Hematopoietic multipotent progenitor cell treated with erythropoietin and hydrocortisone succinate and interleukin-3 and kit ligand, for 15 days (in vitro differentiated cells): ENCODE measurements at places on chromosomes 5 and 9.

DNA sequence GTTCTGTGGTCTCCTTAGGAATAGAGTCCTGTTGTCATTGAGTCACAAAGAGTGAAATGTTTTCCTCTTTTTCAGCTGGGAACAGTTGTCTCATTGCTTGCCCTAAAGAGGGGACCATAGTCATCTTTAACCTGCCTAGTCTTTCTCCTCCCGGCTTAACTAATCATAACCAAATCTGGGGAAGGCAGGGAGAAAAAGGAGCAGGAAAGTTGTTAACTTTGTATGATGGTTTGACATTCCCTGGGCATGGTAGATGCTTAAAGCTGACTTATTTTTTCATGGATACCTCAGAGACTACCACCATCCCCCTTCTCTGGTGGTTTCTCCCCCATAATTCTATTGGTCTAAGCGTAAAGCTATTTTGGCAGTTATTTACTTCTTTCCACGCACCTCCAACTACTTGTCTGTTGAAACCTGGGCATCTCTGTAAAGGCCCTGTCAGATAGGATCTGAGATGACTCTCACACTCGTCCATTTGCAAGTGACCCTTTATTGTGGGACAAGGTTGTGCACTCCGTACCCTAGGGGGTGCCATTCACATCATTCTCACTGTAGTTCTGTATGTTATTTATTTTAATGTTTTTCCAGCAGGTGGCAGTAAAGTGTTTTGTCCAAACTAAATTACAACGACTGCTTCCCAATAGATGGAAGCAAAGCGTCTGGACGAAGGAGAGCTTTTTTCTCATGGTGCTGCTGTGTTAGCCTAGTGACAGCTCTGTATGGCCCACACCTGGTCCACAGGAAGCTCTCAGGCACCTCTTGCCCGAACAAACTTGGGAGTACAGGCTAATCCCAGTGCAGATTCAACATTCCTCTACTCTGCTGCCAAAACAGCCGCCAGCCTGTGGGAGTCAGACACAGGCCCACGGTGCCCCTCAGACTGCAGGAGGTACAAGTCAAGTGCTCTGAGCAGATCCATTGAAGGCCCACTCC, 3.0 kb upstream of the FAM13B start:
- peak; percentile 91 for DNase-seq

GRCh38 chr5:40277161-40277906, 402.4 kb upstream of the PTGER4 start:
- DNase-seq = no peak

- no peak for DNase-seq
Observed at GRCh38 chr5:42985129-42986037, 54.7 kb downstream of the ANXA2R start.

- no peak for DNase-seq
Observed at GRCh38 chr5:168447808-168448207, 38.5 kb upstream of the RARS1 start.

- no peak for DNase-seq
Observed at GRCh38 chr5:174831031-174831660, 106.8 kb downstream of the MSX2 start.

DNA sequence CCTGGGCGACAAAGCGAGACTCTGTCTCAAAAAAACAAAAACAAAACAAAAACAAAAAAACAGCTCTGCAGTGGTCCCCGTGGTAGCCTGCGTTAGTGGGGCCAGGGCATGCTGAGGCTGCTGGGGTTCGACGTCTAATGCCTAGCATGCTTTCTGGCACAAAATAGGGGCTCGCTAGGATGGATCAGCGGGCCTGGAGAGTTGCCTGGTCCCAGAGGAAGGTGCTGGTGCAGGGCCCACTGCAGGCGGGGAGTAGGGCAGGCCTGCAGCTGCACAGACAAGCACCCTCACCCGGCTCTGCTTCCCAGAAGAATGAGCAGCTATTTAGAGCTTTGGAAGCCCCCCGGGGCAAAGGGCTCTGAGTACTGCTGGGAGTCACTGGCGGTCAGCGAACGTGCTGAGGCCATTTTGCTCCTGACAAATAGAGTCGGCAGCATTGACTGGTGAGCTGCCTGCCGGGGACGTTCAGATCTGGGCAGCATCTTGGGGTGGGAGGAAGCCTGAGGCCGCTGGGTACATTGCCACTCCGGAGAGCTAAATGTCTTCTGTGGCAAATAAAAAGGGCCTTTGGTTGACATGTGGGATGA, 126.7 kb downstream of the OLFM1 start:
- no peak for DNase-seq

DNA sequence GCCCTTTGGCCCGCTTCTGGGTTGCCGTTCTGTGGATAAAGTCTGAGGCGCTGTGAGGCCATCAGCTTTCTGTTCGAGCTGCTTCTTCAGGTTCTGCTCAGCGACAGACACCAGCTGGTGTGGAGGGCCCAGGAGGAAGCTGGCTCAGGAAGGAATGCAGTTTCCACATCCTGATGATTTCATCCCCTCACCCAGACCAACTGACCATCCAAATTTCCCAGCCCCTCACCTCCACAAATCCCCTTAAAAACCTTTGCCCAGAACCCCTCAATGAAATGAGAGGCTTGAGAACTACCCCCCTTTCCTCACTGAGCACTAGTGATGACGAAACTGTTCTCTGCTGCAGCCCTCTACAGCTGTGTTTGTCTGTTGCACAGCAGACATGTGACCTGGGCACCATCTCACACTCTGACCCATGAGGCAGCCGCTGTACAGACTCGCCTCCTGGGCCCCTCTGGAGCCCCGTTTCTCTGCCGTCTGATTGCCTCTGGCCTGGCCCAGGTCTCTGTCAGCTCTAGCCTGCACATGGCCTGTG, 45.4 kb downstream of the SPATA31C2 start:
- DNase-seq = no peak

GRCh38 chr9:33815781-33816180, 1.2 kb upstream of the UBE2R2 start:
- no peak for DNase-seq

DNA sequence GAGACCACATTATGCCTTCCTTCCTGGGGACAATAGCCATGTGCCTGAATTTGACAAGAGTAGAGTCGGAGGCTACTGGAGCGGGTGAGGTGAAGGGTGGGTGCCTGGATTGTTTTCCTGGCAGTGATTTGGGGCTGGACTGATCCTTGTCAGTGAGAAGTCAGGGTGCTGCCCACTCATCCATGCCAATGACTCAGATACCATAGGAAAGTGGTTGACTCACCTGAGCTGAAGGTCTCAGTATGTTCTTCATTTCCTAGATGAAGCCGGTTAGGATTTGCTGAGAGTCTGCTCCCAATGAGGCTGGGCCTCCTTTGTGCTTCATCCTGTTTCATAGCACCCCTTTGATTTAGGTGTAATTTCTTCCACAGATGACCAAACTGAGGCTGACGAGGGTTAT, 366.0 kb downstream of the KDM4C start:
- DNase-seq = no peak

- no peak for DNase-seq
Observed at GRCh38 chr9:99389087-99390033, 167.3 kb downstream of the SEC61B start.

DNA sequence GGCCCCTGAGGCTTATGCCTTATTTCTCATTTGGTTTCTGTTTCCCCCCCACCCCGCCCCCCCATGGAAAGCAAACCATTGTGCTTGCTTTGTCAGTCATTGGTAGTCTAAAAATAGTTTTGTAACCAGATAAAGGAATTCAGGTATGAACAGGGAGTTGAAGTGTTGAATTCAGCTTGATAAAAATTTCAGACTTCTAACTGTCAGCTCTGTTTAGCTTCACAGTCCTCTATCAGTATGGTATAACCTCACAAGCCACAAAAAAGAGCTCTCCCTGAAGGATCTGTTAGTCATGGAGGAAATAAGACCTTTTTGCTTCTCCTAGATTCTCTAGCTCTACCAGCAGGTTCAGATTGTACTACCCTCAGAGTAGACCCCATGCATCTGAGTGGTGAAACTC, 378.1 kb downstream of the TMEM38B start:
- DNase-seq = no peak

GRCh38 chr9:33151007-33151557, 16.1 kb downstream of the B4GALT1 start:
- peak; percentile 37 for DNase-seq
